ENCODE measurements at places on chromosomes 4 and X. TPM values are rescaled to one million over a fixed set of nuclear protein-coding genes. Genes with fewer than 3 reads are reported as not detected.
A peak's percentile ranks its signal among the peaks of the same experiment; 100 is the strongest.

SLC26A1 gene
- total RNA-seq, result 0.85 TPM

- peak; percentile 48 for DNase-seq
Observed at GRCh38 chr4:147480891-147481576, at the start of gene EDNRA. EDNRA (plus strand) TSS chr4:147481097; CDS start chr4:147485682, 4,585 bp downstream.

DNA sequence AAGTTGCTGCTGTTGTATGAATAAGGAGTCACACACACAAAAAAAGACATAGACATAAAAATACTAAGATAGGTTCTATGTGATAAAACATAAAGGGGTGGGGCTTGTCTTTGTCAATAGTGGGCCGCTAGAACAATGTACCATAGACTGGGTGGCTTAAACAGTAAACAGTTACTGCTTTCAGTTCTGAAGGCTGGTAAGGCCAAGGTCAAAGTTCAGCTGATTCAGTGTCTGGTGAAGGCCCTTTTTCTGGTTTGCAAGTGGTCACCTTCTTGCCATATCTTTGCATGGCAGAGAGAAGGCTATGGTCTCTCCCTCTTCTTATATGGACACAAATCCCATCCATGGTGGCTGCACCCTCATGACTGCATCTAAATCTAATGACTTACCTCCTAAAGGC lies 1980.7 kb downstream of the PCDH7 start:
- no peak for DNase-seq

- DNase-seq, result no peak
Observed at GRCh38 chr4:185888676-185889075, 76.7 kb upstream of the SORBS2 start.

GRCh38 chr4:48112017-48112667 lies 21.9 kb downstream of the TXK start:
- DNase-seq, result no peak

- peak; percentile 49 for DNase-seq
Observed at GRCh38 chr4:173538148-173538908, 8.3 kb upstream of the HAND2 start.

- DNase-seq, result no peak
Observed at GRCh38 chr4:105936901-105937300, 41.6 kb downstream of the NPNT start.

DNA sequence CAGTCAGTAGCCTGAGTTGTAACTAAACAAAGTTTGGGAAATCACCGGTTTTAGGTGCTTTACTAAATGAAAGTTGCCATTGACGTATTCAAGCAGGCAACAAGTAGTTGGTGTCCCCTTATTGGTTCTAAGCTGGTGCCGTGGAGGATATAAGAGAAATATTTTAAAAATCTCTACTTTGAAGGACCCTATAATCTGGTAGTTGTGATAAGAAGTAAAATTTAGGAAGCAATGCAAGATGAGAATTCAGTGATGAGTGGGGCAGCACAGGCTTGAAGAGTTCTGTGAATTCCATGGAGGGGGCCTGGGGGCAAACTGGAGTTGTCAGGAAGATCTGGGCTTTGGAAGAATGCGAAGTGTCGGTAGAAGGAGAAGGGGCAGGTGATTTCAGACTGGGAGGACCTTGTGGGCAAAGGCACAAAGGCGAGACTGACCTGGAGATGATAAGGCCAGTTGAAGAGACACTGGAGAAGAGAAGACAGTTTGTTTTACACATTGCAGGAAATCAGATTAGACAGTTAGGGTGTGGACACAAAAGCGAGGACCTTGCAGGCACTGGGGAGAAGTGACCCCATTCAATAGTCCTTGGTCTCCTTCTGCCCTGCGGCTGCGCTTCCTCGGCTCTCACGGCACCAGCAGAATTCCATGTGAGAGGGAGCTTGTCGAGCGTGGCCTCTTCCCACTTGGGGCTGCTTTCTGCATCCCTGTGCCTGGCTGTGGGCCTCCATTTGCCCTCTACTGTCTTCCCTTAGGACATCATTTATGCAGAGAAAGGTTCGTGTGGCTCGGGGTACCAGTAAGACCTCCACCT lies 1.3 kb downstream of the RHOH start:
- DNase-seq, result no peak

- no peak for DNase-seq
Observed at GRCh38 chr4:53895137-53895536, 169.3 kb downstream of the CHIC2 start.

ATRX gene
- total RNA-seq, result 84.3 TPM
